Stimulated activated CD8-positive, alpha-beta memory T cell treated with anti-CD3 and anti-CD28 coated beads, Interleukin-15, amount 100 ng/mL, for 1 hour (primary cell): ENCODE measurements at places on chromosomes 2 and 18.

GRCh38 chr18:36728345-36728744 lies 100.5 kb downstream of the TPGS2 start:
- DNase-seq, result no peak

- DNase-seq, result no peak
These were observed 5.9 kb upstream of the TMSB10 start for GRCh38 chr2:84899304-84900204.

DNA sequence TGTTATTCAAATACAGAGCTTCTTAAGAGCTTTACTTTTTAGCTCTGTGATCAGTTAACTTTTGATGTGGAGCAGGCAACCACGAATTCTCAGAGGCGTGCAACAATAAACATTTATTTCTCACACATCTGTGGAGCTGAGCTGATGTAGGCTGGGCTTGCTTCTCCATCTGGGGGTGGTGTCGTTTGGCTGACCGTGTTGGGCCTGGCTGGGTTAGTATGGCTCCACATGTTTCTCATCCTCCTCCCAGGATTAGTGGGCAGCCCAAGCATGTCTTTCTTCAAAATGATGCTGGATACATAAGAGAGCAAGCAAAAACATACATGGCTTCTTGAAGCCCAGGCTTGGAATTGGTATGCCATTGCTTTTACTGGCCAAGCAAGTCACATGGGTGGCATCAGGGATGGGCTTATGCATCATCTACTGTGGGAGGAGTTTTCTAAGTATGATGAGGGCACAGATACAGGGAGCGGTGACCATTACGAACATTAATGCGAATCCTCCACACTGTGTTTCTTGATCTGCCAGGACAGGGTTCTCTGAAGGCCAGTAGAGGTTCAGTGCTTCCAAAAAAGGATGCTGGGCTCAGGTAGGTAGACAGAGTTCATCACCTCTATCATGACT lies 157.0 kb upstream of the TNP1 start:
- DNase-seq, result no peak

DNA sequence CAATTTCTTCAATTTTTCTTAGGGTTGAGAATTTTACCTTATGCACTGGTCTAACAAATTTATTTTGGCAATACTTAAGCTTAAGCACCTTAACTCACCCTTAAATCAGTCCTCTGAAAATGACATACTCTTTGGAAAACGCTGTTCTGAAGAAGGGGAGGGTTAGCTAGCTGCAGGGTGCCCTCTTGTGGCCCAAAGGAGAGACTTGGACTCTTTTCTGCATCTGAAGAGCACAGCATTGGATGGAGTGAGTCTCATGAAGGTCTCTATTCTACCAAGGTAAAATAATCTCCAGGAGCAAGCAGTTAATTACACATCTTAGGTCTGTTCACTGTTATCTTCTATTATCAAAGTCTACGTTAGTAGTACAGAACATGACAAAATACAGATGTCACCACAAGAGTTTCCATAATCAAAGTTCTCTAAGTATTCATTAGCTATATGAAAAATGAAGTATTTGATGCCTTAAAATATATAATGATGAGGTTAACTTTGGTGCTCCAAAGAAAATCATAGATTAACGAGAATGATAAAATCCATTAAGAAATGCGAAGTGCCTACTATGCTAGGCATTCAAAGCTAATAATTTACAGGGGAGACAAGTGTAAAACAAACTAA lies 24.4 kb downstream of the PUM2 start:
- DNase-seq, result peak; percentile 14

- DNase-seq, result no peak
These were observed 160.0 kb upstream of the STON1 start for GRCh38 chr2:48369971-48370370.

- DNase-seq, result no peak
These were observed 134.0 kb downstream of the GALNT14 start for GRCh38 chr2:31004257-31004656.

- no peak for DNase-seq
These were observed 267.6 kb downstream of the RND3 start for GRCh38 chr2:150219861-150220260.

DNA sequence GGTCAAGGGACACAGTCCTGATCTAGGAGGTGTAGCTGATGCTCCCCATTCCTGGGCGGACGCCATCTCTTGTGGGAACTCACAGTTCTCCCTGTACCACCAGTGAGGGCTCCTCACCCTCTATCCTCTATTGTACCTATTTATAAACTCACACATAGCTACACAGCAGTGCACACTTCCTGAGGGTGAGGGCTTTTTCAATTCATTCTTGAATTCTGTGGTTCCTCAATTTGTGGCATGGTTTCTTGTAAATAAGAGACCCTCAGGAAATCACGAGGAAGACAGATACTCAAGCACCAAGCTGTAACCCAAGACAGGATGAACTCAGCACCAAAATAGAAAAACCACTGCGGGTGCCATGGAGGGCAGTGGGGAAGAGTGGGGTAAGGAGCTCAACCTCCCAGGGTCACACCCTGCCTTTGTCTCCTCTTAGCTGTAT lies 245.9 kb upstream of the PXDN start:
- DNase-seq, result no peak

GRCh38 chr2:204973616-204974015 lies 428.3 kb downstream of the PARD3B start:
- DNase-seq, result no peak

GRCh38 chr2:219752726-219753125 lies 125.3 kb downstream of the SLC4A3 start:
- DNase-seq, result no peak

GRCh38 chr2:46878886-46879285 lies 36.7 kb downstream of the MCFD2 start:
- no peak for DNase-seq

DNA sequence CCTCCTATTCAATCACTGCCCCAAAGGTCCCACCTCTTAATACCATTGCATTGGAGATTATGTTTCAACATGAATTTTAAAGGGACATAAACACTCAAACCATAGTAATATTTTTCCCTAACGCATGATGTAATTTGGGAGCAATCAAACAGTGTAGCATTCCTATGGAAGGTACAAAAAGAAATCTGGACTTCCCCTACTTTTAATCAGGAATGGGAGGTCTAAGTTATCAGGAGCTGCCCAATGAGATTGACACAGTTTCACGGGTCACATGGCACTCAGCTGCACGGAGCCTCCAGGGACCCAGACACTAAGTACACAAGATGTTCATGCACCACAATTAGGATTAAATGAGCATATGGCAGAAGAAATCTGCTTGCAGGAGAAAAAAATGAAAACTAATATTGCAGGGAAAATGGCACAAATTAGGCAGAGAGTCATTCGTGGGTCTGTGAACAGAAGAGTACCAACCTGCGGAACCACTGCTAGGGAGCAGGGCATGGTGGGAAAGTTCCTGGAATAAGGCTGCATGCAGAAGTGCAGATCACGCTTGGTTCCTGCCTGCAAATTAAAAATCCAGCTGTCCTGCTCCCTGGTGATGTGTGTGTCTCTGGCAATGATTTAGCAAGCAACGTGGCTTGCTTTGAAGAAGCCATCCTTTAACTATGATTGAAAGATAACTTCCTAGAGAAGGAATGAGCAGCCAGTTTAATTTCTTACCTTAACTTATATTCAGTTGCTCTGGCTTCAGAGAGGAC lies 326.6 kb upstream of the ID2 start:
- no peak for DNase-seq

DNA sequence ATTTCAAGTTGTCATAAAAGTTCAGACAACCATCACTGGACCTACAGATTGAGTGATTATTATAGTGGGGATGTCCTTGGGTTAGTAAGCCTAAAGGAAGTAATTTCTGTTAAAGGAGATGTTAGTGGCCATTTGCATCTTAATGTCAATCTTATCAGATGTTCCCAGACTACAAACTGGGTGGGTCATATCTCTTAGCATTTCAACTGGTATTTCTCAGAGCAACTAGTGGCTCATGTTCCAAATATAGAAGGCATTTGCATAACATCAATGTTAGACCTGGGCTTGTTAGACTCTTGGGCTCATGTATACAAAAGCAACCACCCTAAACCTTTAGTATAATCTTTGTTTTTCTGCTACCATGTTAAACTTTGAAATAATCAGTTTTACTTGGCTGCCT lies 17.9 kb downstream of the PLEKHA3 start:
- DNase-seq, result no peak

DNA sequence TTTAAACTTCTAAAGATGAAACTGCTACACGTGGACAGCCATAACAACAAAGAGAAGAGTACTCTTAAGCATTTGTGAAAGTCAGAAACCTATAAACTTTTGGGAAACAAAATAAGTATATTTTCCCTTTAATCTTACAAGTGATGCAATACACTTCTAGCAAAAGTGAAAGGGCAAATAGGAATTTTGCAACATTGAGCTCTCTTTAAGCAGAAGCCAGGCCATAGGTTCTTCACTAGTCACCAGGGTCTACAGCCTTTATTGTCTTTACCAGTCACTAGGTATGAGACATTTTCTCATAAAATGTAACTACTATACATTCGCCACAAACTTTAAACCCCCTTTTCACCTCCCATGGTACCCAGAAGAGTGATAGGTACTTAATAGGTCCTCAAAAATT lies 37.5 kb downstream of the SCN1A start:
- DNase-seq, result no peak

GRCh38 chr2:162126527-162126926 lies 25.5 kb downstream of the GCG start:
- DNase-seq, result no peak

GRCh38 chr2:54476852-54477251 lies 20.7 kb downstream of the SPTBN1 start:
- DNase-seq, result no peak

GRCh38 chr2:28588292-28588670 lies 92.4 kb downstream of the PLB1 start:
- no peak for DNase-seq

- no peak for DNase-seq
These were observed 41.5 kb downstream of the SRSF7 start for GRCh38 chr2:38709567-38710194.

DNA sequence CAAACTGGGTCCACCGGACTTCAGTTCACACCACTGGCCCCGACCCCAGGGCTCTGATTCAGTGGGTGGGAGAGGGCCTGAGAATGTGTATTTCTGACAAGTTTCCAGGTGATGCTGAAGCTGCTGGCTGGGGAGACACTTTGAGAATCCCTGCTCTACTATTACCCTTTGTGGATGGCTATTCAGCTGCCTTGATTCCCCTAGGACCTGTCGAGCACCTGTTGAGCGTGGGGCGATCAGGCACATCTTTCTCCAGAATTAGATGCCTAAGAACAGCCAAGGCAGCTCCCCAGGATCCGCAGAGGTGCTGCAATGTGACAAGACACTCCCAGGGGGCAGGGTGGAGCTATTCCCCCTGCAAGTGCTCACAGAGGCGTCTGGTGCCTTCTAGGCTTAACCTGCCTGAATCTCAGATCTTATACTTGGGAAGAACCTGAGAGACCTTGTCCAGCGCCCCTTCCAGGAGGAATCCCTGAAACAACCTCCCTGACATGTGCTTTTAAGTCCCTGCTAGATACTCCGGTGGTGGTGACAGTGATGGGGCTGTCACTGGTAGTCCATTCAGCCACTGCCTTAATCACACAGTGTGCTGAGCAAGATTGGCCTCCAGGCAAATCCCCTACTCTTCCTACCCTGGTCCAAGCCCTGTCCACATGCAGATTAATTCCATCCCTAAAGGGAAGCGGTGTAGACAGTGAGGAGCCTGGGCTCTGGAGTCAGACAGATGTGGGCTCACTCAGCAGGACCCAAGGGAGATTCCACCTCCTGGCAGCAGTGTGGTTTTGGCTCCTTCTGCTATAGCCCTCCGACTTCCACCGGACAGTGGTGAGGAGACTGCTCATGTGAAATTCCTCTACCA lies 43.4 kb upstream of the OTOF start:
- DNase-seq, result no peak

DNA sequence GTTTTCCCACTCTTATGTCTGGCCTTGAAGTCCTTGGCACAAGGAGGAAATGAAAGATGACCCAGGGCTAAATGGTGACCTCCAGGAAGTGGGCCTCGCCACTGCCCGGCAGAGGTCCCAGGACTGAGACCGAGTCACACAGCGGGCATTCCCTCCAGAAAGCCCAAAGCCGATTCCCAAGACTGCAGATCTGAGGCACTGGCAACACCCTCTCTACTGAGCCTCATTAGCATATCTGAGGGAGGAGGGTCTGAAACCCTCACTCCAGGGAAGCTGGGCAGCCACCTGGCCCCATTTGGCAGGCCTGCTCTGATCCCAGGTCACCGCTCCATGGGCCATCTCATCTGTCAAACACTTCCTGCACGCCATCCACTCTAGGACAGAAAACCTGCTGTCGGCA lies 29.1 kb downstream of the FAM178B start:
- no peak for DNase-seq

GRCh38 chr2:20592106-20593071 lies 58.5 kb downstream of the HS1BP3 start:
- no peak for DNase-seq

- no peak for DNase-seq
These were observed 35.2 kb downstream of the OTOF start for GRCh38 chr2:26442707-26443106.
